H1 (cell line): ENCODE measurements at places on chromosomes 4 and X. TPM values are rescaled to one million over a fixed set of nuclear protein-coding genes. Genes with fewer than 3 reads are reported as not detected.

GRCh38 chr4:142509881-142510280 is 336.2 kb downstream of the INPP4B start:
- no peak for DNase-seq

GRCh38 chr4:124862261-124862660 is 149.7 kb upstream of the ANKRD50 start:
- DNase-seq, result no peak

- DNase-seq, result no peak
Observed at GRCh38 chr4:7629501-7630254, 194.9 kb upstream of the PSAPL1 start.

DNA sequence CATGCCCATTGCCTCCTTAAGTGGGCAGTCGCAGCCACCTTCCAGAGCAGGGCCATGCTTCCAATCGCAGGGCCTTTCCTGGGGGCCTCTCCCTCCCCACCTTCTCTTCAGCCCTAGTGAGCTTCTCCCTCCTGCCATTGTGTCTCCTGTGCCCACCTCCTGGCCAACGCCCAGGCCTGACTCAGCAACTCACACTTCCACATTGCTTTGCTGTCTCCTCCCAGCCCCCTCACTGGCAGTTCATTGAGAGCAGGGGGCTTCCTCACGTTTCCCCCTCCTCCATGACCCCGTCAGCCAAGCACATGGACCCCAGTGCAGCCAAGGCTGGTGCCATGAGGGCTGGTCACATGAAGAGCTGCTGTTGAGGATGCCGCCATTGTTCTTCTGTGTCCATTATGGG is 25.9 kb downstream of the HTRA3 start:
- no peak for DNase-seq

The ANAPC10 gene
- 21.6 and 23.3 TPM in 2 replicates for total RNA-seq

The LINC00632 gene
- total RNA-seq, result 85.1 and 89.0 TPM in 2 replicates
